ENCODE measurements at places on chromosomes 2 and 18.

DNA sequence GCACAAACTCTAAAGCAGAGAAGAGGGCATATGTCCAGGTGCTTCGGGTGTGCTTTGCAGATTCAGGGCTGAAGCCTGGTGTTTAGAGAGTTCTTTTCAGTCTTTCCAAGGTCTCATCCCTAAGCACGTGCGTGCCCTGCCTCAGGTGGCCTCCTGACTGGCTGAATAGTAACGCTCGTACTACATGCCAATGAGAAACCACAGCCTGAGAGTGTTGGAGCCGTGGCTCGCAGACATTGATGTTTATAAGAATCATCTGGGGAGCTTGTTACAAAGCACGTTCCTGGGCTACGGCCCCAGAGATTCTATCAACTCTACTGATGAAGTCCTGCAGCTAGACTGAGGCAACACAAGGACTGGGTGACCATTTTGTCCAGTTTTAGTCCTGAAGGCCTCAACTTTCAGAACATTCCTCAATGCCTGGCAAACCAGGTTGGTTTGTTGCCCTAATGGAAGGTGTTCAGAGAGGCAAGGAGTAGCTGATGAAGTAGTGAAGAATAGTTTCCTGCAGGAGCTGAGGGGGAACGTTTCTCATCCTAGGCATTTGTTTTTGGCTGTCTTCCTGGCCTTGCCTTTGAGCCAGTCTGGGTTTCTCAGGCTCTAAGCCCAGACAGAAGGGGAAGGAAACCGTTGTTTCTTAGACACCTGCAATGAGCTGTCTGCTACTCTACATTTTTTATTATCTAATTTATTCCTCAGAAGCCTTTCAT is 31.5 kb upstream of the HAAO start:
- DNase-seq: no peak

- DNase-seq: no peak
Measured at GRCh38 chr2:86065512-86065911, 40.2 kb downstream of the POLR1A start.

DNA sequence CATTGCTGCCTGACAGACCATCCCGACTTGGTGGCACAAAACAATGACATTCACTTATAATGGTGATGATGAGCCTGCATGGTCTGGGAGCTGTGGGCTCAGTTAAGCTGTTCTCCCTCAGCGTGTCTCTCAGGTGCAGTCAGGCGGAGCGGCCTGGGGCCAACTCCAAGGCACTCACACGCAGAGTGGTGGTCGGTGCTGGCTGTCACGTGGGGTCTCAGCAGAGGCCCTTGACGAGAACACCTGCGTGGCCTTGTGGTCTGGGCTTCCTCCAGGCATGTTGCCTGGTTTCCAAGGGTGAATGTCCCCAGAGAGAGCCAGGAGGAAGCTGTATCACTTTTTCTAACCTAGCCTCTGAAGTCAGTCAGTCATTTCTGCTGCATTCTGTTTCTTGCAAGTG is 29.8 kb downstream of the ARMC9 start:
- DNase-seq: no peak

GRCh38 chr18:61697306-61697909 is 195.4 kb downstream of the RNF152 start:
- DNase-seq: no peak

GRCh38 chr18:9356976-9357375 is 22.4 kb downstream of the TWSG1 start:
- no peak for DNase-seq

DNA sequence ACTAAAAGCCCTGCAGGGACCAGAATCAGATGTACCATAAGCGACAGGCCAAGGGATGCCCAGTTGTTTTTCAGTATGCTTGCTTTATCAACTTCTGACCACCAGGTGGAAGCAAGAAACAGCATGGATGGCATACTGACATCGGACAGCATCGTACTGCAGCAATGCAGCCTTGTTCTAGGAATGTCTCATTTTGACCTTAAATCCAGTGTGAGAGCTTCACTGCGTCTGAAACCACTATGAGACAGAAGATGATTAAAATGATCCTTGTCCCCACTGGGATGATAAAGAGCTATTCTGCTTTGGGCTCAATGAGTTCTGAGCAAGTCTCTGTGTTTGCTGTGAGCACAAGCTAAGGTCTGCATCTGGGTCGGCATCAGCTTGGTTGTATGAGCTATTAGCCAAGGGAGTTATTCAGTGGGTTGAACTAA is 54.3 kb downstream of the CDK15 start:
- peak; percentile 62 for DNase-seq

GRCh38 chr2:86552889-86553288 is 10.4 kb downstream of the CHMP3 start:
- no peak for DNase-seq

All from T1000 (cell line).